Nucleus accumbens (tissue), 56 donors: ENCODE measurements at places on chromosomes 7 and 10.

- DNase-seq = no peak
Measured at GRCh38 chr7:25407053-25407452, 178.8 kb upstream of the NPVF start.

GRCh38 chr7:156650042-156650441, 9.5 kb downstream of the RNF32 start:
- no peak for DNase-seq

- DNase-seq = no peak
Measured at GRCh38 chr10:85043207-85043606, 714.8 kb downstream of the CCSER2 start.

DNA sequence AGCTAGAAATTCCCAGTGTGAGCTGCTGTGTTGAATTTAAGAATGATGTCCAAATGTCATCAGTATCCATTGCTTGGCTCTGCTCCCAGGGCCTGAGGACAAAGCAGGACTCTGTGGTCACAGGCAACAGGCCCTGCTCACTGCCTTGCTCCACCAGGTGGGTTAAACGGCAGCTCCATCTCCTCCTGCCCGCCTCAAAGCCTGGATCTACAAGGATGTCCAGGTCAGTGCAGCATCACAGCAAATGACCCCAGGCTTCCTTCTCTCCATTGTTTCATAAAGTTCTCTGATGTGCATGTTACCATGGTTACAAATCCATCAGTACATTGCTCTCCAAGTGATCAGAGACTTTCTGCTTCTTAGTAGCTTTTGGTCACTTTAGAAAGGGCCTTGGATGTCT, 322.0 kb upstream of the ZNF32 start:
- no peak for DNase-seq

DNA sequence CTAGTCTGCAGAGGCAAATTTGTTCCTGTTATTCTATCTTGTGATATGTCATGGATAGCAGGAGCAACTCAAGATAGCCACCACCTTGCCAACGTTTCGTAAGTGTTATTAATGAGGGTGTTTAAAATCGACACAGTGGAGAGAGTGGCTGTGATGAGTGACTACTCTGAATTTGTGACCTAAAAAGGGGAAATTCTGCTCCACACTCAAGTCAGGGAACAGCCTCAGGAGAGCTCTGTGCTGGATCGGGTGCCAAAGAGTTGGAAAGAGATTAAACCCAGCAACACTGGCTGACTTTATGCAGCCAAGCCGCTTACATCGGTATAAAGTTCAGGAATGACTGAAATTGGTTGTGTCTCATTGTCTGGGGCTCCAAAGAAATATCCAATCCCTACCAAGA, 9.5 kb downstream of the TACC2 start:
- DNase-seq = no peak

GRCh38 chr7:76428149-76428823, 3.5 kb downstream of the ZP3 start:
- DNase-seq = no peak

DNA sequence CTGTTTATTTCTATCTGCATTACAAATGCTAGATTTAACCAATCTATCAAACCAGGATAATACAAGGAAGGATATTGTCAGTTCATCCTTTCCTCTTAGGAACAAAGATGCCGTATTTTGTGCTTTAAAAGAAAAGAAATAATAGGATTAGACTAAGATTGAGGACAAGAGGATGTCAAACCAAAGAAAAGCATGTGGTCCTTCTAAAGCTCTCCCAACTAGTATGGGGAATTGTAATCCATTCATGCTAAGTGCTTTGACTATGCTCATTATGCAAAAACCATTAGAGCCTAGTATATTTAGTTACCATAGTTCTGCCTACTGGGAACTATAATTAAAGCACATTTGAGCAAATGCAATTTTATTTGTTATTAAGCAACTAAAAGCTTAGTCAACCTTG, 280.2 kb downstream of the GRM8 start:
- DNase-seq = no peak

GRCh38 chr10:12351447-12351846, 2.1 kb downstream of the CAMK1D start:
- DNase-seq = no peak
